Eye (tissue), 1 donor: ENCODE measurements at places on chromosomes 12 and 14.

- no peak for DNase-seq
Measured at GRCh38 chr14:101591582-101591981, 30.3 kb downstream of the DIO3 start.

DNA sequence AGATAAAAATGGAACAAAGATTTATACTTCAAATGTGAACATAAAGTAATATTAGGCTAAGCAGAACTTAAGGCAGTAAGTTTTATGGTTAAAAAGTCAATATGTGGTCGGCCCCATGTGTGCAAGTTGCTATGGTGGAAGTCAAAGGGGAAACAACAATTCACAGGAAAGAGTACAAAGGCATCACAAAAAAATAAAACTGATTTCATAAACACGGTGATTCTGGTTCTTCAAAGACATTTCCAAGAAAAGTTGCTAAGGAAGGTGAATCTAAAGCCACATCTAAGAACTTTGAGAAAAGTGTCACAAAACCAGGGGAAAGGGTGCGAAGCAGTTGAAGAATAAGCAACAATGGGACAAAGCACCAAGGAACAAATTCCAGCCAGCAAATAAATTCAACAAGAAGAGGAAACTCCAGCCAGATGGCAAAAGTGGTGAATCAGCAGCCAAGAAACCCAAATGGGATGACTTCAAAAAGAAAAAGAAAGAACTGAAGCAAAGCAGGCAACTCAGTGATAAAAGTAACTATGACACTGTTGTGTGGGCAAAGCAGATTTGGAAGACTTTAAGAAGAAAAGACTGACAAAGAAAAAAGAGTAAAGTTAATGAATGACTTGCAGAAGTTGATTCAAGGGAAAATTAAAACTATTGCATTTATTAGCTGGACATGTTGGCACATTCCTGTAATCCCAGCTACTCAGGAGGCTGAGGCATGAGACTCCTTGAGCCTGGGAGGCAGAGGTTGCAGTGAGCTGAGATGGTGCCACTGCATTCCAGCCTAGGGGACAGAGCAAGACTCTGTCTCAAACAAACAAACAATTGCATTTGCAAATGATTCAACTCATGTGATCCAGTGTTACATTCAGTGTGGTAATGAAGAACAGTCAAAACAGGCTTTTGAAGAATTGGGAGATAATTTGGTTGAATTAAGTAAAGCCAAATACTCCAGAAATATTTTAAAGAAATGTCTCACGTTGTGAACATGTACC lies 19.5 kb downstream of the PTGDR start:
- DNase-seq: no peak

- no peak for DNase-seq
Measured at GRCh38 chr12:76085520-76085868, 1.0 kb upstream of the NAP1L1 start.

- DNase-seq: no peak
Measured at GRCh38 chr12:4370265-4370664, 9.2 kb downstream of the FGF23 start.

GRCh38 chr12:93387780-93388179 lies 10.1 kb downstream of the NUDT4 start:
- no peak for DNase-seq

- DNase-seq: no peak
Measured at GRCh38 chr12:69569236-69569635, 16.0 kb upstream of the CCT2 start.
